ENCODE measurements at places on chromosomes 4 and X. TPM values are rescaled to one million over a fixed set of nuclear protein-coding genes. Genes with fewer than 3 reads are reported as not detected.

GRCh38 chr4:54189140-54189539 is 40.0 kb upstream of the PDGFRA start:
- no peak for DNase-seq

GRCh38 chr4:182765987-182766856 is 151.0 kb downstream of the DCTD start:
- DNase-seq, result no peak

DNA sequence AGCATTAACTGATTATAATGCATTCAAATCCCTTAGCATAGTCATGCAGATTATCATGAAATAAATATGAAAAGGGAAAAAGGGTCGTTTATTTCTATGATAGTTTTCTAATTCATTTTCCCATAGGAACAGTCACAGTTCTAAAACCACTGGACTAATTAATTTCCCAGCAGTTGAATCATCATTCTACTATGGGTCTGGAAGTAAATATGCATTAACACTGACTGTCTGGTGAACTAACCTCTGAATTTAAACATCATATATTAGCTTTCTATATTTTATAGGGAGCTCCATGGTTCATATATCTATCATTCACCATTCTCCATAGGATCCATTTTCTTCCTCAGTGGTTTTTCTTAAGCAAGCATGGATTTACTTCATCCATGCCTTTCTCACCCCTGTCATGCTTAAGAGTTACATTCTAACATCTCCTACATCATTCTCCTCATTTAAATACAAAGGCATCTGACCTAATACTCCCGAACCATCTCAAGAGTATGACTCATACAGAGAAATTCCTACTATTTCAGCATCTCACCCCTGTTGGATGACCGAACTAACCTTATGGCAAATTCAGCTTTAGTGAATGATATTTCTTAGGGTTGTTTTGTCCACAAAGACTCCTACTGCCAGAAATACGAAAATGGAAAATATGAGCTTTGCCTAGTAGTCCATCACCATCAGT is 198.7 kb upstream of the ADAMTS3 start:
- DNase-seq, result no peak

The REELD1 gene
- total RNA-seq, result 0.28 TPM

The SORBS2 gene
- not detected for total RNA-seq
